ENCODE measurements at places on chromosomes 6 and 20. TPM values are rescaled to one million over a fixed set of nuclear protein-coding genes. Genes with fewer than 3 reads are reported as not detected.
A peak's percentile ranks its signal among the peaks of the same experiment; 100 is the strongest.

- no peak for DNase-seq
These were observed 12.8 kb upstream of the ELOVL5 start for GRCh38 chr6:53361549-53362031.

The SLC22A7 gene
- not detected for total RNA-seq

The MGME1 gene
- total RNA-seq = 9.5 TPM

DNA sequence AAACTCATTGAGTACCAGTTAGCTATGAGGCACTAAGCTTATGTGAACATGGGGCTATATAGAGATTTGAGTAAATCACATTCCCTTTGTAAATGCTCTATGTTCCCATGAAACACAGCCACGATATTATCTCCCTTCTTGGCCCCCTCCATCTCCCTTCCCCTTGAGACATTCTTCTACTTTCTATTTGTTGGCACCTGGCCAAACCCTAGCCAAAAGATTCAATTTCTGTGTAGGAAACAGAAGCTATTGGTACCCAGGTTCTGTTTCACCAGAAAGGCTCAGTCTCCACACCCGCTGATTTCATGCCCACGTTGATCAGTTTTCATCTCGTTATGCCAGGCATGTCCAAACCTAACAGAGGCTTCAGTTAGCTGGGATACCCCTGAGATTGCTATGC lies 145.5 kb upstream of the LAMP5 start:
- DNase-seq = no peak

DNA sequence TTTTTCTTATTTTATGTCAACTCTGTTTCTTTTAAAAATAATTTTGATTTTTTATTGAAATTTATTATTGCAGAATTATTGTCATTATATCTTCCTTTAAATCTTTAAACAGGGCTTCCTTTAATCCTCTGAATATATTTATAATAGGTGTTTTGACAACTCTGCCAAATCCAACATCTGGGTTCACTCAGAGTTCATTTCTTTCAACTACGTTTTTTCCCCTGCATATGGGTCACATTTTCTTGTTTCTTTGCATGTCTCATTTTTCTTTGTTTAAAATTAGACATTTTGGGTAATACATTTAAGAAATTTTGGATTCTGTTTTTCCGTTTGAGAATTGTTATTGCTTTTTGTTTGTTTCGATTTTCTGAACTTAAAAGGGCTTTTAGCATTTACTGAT lies 655.1 kb upstream of the CITED2 start:
- DNase-seq = no peak

The MANEA gene
- total RNA-seq = 19.9 TPM

The C6orf15 gene
- not detected for total RNA-seq

The LGSN gene
- 0.32 TPM for total RNA-seq

GRCh38 chr6:118212451-118213173 lies 305.5 kb downstream of the SLC35F1 start:
- no peak for DNase-seq

The SCGN gene
- not detected for total RNA-seq

The RNF144B gene
- 0.97 TPM for total RNA-seq

- no peak for DNase-seq
These were observed 53.2 kb upstream of the NKX2-4 start for GRCh38 chr20:21450572-21450971.

The GHRH gene
- total RNA-seq = not detected

- DNase-seq = no peak
These were observed 203.3 kb downstream of the RNGTT start for GRCh38 chr6:88760091-88760490.

- DNase-seq = peak; percentile 29
These were observed 73.4 kb upstream of the SIM1 start for GRCh38 chr6:100538086-100538485.

DNA sequence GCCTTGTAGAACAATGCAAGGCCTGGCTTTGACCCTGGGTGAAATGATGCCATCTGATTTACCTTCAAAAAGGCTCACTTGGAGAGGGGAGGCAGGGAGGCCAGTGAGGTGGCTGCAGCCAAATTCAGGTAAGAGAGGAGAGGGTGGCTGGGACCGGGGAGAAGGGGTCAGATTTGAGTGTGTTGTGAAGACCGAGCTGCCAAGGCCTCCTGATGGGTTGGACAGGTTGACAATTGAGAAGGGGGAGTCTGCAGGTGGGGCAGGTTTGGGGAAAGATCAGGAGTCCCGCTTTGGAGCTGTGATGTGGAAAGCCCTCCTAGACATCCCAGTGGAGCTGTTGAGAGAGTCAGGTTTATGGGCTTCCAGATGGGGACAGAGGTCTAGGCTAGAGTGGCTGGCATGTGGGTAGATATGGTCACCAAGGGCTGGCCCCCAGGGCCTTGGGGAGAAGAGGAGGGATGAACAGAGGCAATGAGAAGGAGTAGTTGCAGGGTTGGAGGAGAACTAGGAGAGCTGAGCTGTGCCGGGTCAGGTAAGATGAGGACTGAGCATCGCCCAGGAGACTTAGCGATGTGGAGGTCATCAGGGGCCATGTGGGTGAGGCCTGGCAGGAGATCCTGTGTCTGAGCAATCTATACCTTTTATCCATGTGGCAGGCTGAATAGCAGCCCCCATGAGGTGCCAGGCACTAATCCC lies 70.5 kb upstream of the TOX2 start:
- DNase-seq = no peak

GRCh38 chr6:113350461-113350860 lies 506.7 kb upstream of the MARCKS start:
- DNase-seq = peak; percentile 54

GRCh38 chr6:96876886-96877545 lies 20.7 kb downstream of the NDUFAF4 start:
- DNase-seq = no peak

DNA sequence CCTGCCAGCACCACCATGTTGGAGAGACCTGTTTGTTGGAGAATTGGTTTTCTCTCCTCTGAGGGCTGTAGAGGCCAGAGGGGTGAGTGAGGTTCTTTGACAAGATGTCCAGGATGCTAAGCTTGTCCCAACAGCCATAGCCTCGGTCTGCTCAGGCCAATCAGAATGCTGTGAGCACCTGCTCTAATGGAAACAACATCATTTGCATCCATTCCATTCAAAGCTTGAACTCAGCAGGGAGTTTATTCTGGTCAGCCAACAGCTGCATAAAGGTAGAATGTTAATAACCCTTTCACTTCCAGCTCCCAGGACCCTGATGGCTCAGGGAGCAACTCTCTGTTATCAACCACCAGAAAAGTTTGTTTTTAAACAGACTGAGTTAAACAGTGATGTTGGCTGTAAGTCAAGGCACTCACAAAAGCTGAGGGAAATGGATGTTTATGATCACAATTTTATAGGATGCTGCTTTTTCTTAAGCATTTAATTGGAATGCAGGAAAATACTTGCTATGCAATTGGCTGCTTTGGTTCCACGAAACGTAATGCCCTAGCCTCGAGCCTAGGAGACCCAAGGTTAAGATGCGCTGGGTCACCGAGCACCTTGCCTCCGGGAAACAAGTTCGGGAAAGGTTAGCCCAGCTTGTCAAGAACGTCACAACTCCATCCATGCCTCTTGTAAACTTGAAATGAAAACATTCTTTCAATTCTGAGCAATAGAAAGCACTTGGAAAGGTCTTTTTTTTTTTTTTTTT lies 155.2 kb downstream of the NFATC2 start:
- no peak for DNase-seq

GRCh38 chr20:3740615-3741301 lies 8.3 kb downstream of the HSPA12B start:
- no peak for DNase-seq

- DNase-seq = peak; percentile 24
These were observed 42.7 kb upstream of the GCNT2 start for GRCh38 chr6:10478187-10479040.

The HLA-DQA2 gene
- not detected for total RNA-seq

The C6orf52 gene
- total RNA-seq = not detected

The TAAR8 gene
- total RNA-seq = not detected

GRCh38 chr20:40279390-40279789 lies 409.6 kb downstream of the MAFB start:
- DNase-seq = peak; percentile 86

GRCh38 chr6:132412656-132413498 lies 11.6 kb upstream of the MOXD1 start:
- DNase-seq = no peak

DNA sequence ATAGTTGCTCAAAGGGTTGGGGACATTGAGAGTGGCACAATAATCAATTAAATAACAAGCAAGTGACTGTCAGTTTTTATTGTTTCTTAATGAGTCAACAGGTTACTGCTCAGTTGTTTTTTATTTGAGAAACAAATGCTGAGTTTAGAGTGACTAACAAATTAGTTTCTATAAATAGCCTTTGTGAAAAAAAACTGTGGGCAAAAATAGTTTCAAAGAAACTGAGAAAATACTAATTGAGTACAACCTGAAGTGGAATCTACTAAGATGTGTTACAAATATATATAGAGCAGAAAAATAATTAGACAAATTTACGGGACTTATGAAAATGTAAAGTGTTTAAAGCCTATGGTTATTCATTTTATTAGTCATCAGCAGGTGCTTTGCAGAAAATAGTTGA lies 22.3 kb downstream of the BEND6 start:
- no peak for DNase-seq

DNA sequence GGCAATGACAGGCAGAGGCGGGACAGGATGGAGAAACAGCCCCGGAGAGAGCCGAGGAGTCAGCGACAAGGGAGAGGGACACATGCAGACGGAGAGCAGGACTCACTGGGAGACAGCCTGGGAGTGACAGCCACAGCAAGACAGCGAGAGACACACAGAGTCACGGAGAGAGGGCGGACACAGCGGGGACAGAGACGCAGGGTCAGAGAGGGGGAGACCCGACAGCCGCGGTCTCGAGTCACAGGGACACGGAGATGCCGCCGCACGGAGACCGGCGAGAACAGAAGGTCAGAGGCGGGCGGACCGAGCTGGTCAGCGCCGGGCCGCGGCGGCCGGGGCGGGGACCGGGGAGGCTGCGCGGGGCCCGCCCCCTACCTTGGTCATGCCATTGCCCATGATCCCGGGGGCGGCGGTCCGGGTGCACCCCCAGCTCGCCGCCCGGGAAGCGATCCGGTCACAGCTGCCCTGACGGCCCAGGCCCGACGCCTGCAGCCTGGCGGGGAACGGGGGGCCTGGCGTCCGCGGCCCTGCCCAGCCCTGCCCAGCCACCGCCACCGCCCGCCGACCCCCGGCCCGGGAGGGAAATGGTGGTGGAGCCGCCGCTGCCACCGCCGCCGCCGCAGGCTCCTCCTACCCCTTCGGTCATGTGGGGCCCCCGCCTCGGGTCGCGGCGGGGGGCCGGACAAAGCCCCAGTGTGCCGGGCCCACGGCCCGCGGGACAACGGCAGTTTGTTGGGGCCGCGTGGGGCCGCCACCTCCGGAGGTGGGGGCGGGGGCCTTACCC lies at the start of the genes DUSP15 and TTLL9:
Gene DUSP15 (minus strand): TSS at position 586 of the 784 bp plus-strand sequence. CDS start 190 bp downstream, at position 396.
Gene TTLL9 (plus strand): TSS at position 693 of the 784 bp plus-strand sequence. CDS start 493 bp downstream, outside the sequence.
- no peak for DNase-seq

DNA sequence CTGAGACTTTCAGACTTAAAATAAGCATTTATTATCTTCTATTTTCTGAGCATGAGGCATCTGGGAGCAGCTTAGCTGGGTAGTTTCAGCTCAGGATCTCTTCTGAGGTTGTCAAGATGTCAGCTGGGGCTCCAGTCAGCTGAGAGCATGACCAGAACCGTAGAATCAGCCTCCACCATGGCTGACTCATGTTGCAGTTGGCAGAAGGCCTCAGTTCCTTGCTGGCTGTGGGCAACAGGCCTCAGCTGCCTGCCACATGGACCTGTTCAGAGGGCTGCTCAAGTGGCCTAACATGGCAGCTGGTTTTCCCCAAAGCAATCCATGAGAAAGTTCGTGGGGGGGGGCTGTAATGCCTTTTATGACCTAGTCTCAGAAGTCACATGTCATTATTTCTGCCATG lies 142.3 kb downstream of the LY86 start:
- DNase-seq = peak; percentile 85

DNA sequence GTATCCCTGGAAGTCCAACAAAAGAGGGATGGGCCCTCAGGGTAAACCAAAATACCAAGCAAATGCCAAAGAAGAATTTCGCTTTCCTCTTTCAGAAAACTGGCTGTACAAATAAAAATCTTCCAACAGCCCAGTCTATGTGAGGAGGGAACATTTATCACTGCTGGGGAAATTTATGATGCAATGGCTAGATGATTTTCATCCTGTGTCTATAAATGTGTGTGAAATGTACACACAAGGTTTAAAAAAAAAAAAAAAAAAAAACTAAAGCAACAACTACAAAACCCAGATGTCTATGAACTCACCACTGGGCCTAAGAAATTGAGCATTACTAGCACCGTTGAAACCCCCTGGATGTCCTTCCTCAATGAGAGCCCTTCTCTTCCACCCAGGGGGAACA lies 68.7 kb upstream of the SLC4A11 start:
- peak; percentile 44 for DNase-seq

- DNase-seq = no peak
These were observed 85.3 kb upstream of the RNF24 start for GRCh38 chr20:4100679-4101078.

DNA sequence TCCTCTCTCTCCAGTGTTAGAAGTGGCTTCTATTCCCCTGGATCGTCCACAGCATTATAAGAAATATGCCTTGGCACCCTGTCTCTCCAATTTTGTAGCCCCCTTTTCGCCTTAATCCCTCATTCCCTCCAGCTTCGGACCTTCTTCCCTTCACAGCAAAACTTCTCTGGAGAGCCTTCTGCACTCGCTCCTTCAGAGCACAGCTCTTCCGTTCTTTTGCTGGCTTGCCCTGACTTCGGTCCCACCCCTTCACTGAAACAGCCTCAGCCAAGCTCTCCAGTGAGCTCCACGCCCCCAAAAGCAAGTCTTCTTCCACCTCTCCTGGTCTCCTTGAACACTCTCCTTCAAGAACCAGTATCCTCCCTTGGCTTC lies 134.7 kb upstream of the RNF24 start:
- DNase-seq = peak; percentile 68

GRCh38 chr6:30570740-30571074 lies 535 bp upstream of the ABCF1 start:
- DNase-seq = no peak

DNA sequence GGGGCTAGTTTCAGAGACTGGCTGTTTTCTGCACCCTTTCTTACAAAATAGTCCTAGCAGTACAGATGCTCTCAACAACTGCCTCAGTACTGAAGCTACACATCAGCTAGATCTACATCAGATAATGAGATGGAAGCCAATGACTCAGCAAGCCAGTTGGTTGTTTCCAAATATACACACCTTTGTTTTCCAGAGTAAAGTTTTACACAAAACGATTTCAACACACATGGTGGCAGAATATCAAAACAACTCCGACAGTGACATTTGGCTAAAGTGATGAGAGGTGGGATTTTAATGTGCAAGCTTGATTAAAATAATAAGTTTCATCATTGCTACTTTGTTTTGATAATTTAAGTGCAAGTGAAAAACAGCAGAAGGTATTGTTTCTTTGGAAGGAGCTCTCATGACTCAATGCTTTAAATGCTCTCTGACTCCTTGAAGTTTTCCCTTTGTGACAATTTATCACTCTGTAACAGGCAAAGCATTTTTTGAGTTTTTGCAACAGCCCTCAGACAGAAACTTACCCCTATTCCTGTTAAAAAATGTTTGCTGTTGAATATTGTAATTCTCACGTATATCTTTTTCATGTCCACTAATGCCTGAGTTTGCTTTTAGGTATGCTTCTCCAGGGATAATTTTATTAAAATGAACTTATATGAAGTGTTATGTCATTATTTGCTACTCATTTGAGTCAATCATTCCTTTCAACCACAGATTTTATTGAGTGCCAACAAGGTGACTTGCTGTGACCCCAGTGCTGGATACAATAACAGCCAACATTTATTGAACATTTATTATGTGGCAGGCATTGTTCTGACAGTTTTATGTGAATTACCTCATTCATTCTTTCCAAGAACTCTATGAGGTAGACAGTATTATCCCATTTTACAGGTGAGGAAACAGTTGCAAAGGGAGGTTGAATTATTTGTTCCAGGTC lies 882.0 kb downstream of the TFAP2A start:
- DNase-seq = peak; percentile 64

- no peak for DNase-seq
These were observed 102.9 kb upstream of the FRMD1 start for GRCh38 chr6:168181876-168182275.

GRCh38 chr20:58233881-58234528 lies 5.6 kb upstream of the ANKRD60 start:
- DNase-seq = no peak

Data from fibroblast of villous mesenchyme (primary cell).